Caco-2 (cell line): ENCODE measurements at places on chromosomes 3 and 15. TPM values are rescaled to one million over a fixed set of nuclear protein-coding genes. Genes with fewer than 3 reads are reported as not detected.

DNA sequence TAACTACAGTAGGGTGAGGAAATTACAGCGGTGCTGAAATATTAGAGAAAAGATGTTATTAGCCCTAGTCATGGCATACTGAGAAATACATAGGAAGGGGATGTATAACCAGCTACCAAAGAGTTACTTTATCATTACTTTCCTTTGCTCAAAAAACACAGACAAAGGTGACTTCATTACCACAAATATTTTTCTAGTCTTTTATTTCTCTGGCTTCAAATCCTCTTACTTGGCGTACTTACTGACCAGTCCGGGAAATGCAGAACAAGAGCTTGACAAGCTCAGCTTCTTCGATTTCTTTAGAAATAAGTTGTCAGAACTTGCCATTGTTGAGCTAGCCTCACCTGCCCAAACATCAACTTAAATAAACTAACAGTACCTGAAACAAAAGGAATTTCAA is 142.1 kb upstream of the TMCO5A start:
- H3K4me3 ChIP-seq: no peak overlapping the region
- H3K36me3 ChIP-seq: no peaks in the 10 kb centered on the region
- H3K27me3 ChIP-seq: no peaks in the 10 kb centered on the region
- H3K4me1 ChIP-seq: no peaks in the 10 kb centered on the region

GRCh38 chr3:133277813-133278212 is 122.0 kb upstream of the BFSP2 start:
- no peaks in the 10 kb centered on the region for H3K36me3 ChIP-seq
- H3K27me3 ChIP-seq: no peaks in the 10 kb centered on the region
- DNase-seq: no peak
- H3K4me3 ChIP-seq: no peak overlapping the region
- no peak overlapping the region for H3K27ac ChIP-seq
- peaks cover 6% of the 10 kb centered on the region; the same call in 1 of the 2 replicates for H3K4me1 ChIP-seq

DNA sequence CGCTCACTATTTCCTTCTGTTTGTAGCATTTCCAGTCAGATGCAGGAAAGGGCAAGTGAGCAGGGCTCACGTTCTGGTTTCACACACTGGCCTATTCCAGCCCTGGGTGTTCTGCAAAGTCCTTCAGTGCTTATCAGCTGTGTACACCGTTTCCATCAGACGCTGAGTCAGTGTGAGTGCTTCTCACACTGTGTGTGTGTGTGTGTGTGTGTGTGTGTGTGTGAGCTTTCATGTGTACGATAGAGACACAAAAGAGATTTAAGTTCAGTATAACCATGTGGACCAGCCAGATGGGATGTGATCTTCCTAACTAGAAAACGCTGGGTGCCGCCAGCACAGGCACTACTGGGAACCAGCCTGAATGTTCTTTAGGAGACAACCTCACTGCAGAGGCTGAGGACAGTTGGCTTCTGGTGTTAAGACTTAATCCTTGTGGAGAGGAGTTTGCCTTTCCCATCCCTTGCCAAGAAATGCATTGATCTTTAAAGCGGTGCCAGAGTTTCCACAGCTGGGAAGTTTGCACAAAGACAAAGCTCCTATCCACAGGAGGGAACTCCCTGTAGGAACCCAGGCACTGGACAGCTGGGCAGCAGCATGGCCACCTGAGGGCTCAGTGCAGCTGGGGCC is 3.9 kb upstream of the CHSY1 start:
- H3K36me3 ChIP-seq: no peaks in the 10 kb centered on the region
- peaks cover 7% of the 10 kb centered on the region for H3K4me1 ChIP-seq
- DNase-seq: no peak

DNA sequence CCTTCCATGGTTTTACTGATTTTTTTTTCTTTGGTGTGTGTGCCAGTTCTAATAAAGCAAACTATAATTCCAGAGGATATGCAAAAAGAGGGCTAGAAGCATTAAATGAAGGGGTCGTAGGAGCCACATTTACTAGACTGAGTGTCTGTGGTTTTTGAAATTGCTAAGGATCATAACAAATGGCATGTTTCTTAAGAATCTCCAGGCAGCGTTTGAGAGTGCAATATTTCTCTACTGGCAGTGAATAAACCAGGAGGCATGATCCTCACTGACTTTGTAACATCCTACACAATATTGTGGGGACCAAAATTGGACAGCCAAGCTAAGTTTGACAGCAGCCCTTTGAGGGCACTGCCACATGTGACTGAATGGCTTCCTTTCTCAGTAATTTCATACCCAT is 115.9 kb upstream of the CCNL1 start:
- H3K4me1 ChIP-seq: no peaks in the 10 kb centered on the region
- no peaks in the 10 kb centered on the region for H3K27me3 ChIP-seq
- no peak overlapping the region for H3K27ac ChIP-seq
- H3K4me3 ChIP-seq: no peak overlapping the region

DNA sequence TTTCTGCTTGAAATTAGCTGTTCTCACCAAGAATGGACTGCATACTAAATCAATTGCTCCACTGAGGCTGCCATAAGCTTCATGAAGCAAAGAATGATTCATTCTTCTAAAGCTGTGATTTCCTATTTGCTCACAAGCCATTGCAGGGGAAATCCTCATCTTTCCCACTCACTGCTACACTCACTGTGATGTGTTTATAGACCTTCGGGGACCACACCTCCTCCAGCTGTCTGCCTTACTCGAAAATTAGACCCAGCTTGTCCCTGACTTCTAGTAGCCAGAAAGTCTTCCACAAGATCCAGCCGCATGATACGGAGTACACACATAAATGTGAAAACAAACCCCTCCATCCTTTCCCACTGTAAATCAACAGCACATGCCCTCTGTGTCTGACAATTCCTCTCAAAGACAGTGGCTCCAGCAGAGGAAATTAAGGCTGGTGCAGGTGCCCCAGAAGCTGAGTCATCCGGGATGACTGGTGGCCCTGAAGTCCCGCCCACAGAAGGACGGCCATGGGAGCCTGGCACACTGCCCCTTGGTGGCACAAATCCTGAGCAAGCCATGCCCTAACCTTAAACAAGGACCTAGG is 172.0 kb downstream of the STT3B start:
- no peaks in the 10 kb centered on the region; the same call in 1 of the 2 replicates for H3K36me3 ChIP-seq
- H3K4me3 ChIP-seq: no peak overlapping the region
- no peaks in the 10 kb centered on the region for H3K27me3 ChIP-seq
- no peaks in the 10 kb centered on the region for H3K4me1 ChIP-seq

DNA sequence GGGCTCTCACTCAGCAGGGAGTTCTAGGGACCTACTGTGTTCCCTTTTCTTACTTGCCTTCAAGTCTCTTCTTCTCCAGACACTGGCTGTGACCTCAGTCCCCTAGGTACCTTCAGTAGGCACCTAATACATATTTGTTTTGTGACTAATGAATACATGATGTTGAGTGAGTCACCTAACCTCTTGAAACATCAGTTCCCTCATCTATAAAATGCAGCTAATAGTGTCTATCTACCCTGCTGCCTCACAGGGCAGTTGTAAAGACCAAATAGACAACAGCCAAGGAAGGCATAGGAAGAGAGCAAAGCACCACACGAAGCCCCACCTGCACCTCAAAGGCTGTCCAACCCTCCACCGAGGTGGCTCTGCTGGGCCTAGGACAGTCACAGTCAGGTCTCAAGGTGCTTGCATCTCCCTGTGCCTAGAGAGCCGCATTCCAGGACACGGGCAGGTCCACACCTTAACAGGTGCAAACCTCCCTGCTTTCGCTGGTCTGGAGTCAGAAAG is 29.1 kb downstream of the DAPK2 start:
- H3K4me1 ChIP-seq: no peaks in the 10 kb centered on the region
- no peak overlapping the region for H3K27ac ChIP-seq
- no peak for DNase-seq
- H3K36me3 ChIP-seq: no peaks in the 10 kb centered on the region
- H3K4me3 ChIP-seq: no peak overlapping the region

Gene SLC24A5
- total RNA-seq: not detected in 2 replicates
